Thyroid gland (tissue), 4 donors: ENCODE measurements at places on chromosomes 1 and 21. TPM values are rescaled to one million over a fixed set of nuclear protein-coding genes. Genes with fewer than 3 reads are reported as not detected.

DNA sequence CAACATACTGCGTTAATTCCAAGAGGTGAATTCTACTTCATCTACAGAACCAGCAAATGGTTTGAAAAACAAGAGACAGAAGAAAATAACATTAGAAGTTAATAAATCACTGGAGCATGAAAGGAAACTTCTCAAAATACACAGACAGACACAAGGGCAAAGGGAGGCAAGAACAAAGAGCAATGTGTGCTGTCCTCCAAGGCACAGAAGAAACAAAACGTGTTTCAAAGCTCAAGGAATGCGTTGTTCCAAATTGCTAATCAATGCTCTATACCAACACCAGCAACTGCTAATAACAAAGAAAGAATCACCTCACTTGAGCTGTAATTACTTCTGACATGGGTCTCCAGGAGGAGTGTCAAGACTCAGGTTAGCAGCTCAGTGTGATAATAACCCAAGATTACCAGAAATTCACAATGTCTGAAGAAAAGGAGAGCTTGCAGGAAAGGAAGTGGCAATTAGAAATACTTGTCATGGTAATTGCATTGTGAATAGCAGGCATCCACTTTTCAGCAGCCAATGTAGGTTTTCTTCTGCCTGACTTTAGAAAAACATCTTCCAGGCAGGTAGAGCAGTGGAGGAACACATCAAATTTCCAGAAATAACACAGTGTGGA, 175.4 kb downstream of the SEC16B start:
- peaks cover 12% of the 10 kb centered on the region for H3K4me1 ChIP-seq
- no peaks in the 10 kb centered on the region for H3K27me3 ChIP-seq
- no peak overlapping the region for H3K27ac ChIP-seq
- H3K4me3 ChIP-seq: no peak overlapping the region
- H3K36me3 ChIP-seq: no peaks in the 10 kb centered on the region

- no peak for DNase-seq
- H3K27ac ChIP-seq: no peak overlapping the region
- H3K27me3 ChIP-seq: no peaks in the 10 kb centered on the region
- H3K4me3 ChIP-seq: no peak overlapping the region
- H3K36me3 ChIP-seq: no peaks in the 10 kb centered on the region
Measured at GRCh38 chr1:43225168-43225567, 44.6 kb upstream of the TMEM125 start.

DNA sequence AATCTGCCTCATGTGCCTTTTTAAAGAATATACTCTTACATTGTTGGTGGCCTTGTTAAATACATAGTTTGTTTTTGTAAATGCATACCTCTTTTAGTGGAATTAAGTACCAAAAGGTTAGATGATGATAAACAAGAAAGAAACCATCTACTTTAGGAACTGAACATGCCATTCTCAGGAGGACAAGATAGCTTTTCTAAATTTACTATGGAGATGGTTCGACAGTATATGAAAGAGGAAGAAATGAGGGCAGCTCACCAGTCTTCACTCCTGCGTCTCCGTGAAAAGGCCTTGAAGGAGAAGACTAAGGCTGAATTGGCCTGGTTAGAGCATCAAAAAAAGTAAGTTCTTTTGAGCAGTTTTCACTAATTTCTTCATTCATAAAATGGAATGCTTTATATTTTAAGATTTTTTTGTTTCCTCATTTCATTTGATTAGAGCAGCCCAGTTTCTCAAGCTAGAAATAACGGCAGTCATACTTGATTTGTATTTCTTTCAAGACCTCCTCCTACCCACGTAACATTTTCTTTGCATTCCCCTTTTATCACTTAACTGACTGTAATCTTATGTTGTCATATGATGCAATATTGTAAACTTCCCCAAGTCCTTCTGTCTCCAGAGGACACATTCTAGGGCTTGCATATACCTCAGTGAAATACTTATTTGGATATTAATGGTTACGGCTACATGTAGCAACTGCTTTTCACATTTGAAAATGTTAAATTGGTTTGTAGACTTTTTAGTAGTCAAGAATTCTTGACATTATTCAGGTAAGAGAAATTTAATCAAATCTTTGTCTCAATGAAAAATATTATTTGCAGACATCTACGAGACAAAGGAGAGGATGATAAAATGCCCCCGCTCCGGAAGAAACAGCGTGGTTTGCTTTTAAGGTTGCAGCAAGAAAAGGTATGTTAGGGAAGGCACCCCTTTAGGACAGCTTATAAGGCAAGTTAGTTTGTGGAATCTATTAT, 99.3 kb downstream of the CEP350 start:
- H3K4me1 ChIP-seq: no peaks in the 10 kb centered on the region
- DNase-seq: no peak
- peaks cover 30% of the 10 kb centered on the region for H3K36me3 ChIP-seq
- H3K27ac ChIP-seq: no peak overlapping the region

GRCh38 chr1:169371404-169371803, 3.4 kb downstream of the BLZF1 start:
- no peak overlapping the region for H3K27ac ChIP-seq
- peaks cover 7% of the 10 kb centered on the region for H3K36me3 ChIP-seq
- no peak overlapping the region for H3K4me3 ChIP-seq
- H3K27me3 ChIP-seq: no peaks in the 10 kb centered on the region
- DNase-seq: no peak

GRCh38 chr1:195415584-195415983, 1192.7 kb downstream of the KCNT2 start:
- no peaks in the 10 kb centered on the region for H3K27me3 ChIP-seq
- DNase-seq: no peak

- H3K36me3 ChIP-seq: no peaks in the 10 kb centered on the region
- H3K27me3 ChIP-seq: no peaks in the 10 kb centered on the region
- peak overlapping the region; percentile 24 for H3K27ac ChIP-seq
- DNase-seq: peak; percentile 22
Measured at GRCh38 chr1:164748253-164748899, 189.4 kb downstream of the PBX1 start.

GRCh38 chr1:2971609-2972008, 49.7 kb upstream of the ACTRT2 start:
- H3K27me3 ChIP-seq: no peaks in the 10 kb centered on the region
- DNase-seq: no peak
- H3K27ac ChIP-seq: no peak overlapping the region
- H3K4me3 ChIP-seq: no peak overlapping the region
- no peaks in the 10 kb centered on the region for H3K4me1 ChIP-seq

GRCh38 chr1:235651170-235651806, 1.7 kb upstream of the GNG4 start:
- peaks cover 10% of the 10 kb centered on the region for H3K4me1 ChIP-seq
- no peaks in the 10 kb centered on the region for H3K36me3 ChIP-seq
- no peak for DNase-seq
- H3K4me3 ChIP-seq: no peak overlapping the region
- no peak overlapping the region for H3K27ac ChIP-seq

GRCh38 chr1:234885601-234886000, 243.0 kb downstream of the TOMM20 start:
- H3K36me3 ChIP-seq: no peaks in the 10 kb centered on the region
- H3K4me3 ChIP-seq: no peak overlapping the region
- H3K27ac ChIP-seq: no peak overlapping the region
- no peaks in the 10 kb centered on the region for H3K27me3 ChIP-seq
- no peak for DNase-seq

Gene ADAMTS5
- total RNA-seq: 29.3 TPM

Gene OR10J1
- not detected for total RNA-seq

Gene PDC
- not detected for total RNA-seq

Gene LMOD1
- 31.6 TPM for total RNA-seq
